T-helper 2 cell (primary cell): ENCODE measurements at places on chromosomes 2 and 18.

DNA sequence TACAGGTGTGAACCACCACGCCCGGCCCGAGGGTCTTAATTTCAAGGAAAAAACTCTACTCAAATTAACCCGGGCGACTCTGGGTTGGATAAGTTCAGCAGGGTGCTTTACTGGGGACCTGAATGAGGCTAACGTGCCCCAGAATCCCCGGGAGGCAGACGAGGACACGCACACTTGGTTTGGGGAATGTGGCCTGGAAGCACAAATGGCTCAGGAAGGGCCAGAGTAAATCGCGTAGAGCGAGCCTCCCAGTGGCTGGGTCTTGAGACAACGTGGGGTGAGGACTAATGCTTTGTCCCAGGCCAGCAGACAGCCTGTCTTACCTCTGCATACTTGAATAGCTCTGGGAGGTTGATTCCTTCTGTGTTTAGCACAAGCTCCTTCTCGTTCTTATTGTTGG is 75.8 kb downstream of the POLR1A start:
- DNase-seq, result no peak

GRCh38 chr18:59061914-59062642 is 77.6 kb upstream of the SEC11C start:
- no peak for DNase-seq

GRCh38 chr2:1670636-1671035 is 73.7 kb downstream of the PXDN start:
- DNase-seq, result no peak

GRCh38 chr2:220915092-220915623 is 656.9 kb downstream of the EPHA4 start:
- DNase-seq, result no peak

DNA sequence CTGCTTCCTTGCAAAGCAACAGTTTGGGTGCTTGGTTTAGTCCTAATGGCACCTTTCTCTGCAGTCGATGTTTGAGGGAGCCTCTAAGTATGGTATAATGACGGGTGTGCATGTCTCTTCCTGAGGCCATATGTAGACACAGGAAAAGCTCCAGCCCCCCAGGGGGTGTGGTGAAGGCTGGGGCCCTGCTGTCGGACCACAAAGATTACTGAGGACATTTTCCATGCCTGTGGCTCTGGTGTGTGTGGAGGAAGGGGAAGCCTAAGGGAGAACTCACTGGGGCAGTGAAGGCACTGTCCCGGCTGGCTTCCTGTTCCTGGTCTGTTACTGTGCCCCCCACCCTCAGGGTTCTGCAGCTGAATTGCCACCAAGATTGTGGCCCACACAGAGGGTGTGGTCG is 187.1 kb downstream of the FHOD3 start:
- no peak for DNase-seq

DNA sequence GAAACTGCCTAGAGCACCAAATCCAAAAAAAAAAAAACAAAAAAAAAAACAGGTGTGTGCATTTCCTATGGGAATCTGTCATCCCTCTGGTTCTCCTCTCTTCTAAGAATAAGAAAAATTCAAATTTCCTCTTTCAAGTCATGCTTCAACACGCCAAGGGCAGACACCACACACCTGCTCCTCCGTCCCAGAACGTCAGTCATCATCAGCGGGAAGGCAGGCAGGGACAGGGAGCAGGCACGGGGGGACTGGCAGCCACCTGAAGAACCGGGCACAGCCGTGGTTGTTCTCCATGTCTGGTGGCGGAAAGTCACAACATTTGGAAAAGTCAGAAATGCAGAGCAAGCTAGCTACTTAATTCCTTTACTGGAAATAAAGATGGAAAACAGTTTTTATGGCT is 214.8 kb downstream of the IKZF2 start:
- no peak for DNase-seq

GRCh38 chr2:138238908-138239307 is 262.7 kb upstream of the SPOPL start:
- DNase-seq, result no peak

GRCh38 chr2:119174993-119175347 is 16.4 kb upstream of the C1QL2 start:
- no peak for DNase-seq

DNA sequence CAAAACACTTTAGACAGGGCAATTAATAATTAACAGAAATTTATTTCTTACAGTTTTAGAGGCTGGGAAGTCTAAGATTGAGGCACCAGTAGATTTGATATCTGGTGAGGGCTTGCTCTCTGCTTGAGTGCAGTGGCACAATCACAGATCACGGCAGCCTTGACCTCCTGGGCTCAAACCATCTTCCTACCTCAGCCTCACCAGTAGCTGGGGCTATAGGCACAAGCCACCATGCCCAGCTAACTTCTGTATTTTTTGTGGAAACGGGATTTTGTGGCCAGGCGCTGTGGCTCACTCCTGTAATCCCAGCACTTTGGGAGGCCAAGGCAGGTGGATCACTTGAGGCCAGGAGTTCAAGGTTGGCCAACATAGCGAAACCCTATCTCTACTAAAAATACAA is 29.0 kb upstream of the ACVR1 start:
- no peak for DNase-seq

GRCh38 chr2:233989221-233989858 is 61.2 kb upstream of the SPP2 start:
- no peak for DNase-seq

- peak; percentile 65 for DNase-seq
Measured at GRCh38 chr2:126413079-126413478, 242.9 kb upstream of the GYPC start.

- DNase-seq, result no peak
Measured at GRCh38 chr18:3321133-3321812, 59.3 kb downstream of the MYL12B start.

GRCh38 chr2:33208400-33208799 is 261.6 kb downstream of the LTBP1 start:
- no peak for DNase-seq

- DNase-seq, result no peak
Measured at GRCh38 chr2:195495351-195495750, 161.7 kb upstream of the SLC39A10 start.

GRCh38 chr2:8418721-8419120 is 263.1 kb upstream of the ID2 start:
- no peak for DNase-seq

DNA sequence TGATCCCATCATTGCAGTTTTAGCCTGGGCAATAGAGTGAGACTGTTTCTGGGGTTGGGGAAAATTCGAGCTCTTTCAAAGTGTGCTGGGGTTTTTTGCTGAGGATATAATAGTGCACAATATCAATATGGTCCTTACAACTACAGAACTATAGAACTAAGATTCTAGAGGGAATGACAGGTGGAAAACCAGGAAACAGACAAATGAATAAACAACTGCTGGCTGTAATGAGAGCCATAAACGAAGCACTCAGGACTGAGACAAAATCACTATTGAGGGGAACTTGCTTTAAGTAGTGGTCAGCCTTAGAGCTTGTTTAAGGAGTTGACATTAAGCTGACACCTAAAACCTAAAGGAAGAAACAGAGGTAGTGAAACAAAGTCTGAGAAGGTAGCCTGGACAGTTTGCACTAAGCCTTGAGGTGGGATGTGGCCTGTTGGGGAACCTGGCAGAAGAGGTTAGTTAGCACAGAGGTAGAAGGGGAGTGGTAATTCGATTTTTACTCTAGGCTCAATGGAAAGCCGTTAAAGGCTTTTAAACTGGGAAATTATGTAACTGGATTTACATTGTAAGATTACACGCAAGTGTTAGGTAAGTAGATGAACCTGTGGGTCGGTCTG is 33.8 kb downstream of the LCLAT1 start:
- no peak for DNase-seq

DNA sequence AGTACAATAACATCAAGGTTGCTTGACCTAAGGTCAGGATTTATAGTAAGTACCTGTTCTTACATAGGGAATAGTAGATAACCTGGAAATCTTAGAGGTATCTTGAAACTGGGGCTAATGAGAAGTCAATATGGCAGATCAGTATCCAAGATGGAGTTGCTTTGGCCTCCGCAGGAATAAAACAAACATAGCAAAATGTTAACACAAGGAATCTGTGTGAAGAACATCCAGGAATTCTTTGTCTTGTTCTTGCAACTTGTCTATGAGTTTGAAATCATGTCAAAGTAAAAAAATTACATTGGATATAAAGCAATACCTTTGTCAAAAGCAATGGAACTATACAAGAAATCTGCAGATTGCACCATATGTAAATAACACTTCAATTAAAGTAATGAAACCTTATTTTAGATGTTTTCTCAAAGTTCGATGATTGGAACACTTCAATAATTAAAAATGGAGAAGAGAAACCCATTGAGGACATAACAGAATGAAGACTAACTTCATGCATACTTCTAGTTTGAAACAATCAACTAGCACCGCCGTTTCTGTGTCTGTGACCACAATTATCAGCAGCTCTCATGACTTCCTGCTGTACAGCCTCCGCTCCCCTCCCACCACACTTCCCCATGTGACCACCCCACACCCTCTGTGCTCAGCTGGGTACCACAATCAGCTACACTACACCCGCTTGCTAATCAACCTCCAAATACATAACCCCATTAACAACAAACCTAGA is 27.6 kb downstream of the C2orf76 start:
- no peak for DNase-seq

DNA sequence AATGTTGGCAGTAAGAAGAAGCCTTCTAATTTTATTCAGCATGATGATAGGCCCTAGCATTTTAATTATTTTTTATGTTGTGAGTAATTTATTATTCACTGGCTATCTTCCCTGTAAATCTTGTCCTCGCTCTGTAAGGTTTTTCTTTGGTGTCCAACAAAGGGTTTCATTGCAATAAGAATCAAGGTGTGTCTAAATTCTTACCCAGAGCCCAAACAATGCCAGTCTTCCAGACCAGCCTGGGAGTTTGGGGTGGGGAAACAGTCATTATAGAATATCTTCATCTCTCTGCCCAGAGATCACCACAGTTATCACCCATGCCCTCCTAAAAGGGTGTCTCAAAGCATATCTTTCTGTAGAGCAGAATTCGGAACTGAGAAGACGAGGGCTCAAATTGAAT is at the start of gene DSG4:
Gene DSG4, plus strand, starts transcription at position 301 of the 400 bp plus-strand sequence. CDS start 135 bp downstream, outside the sequence.
- DNase-seq, result no peak

GRCh38 chr2:19351899-19352697 is 6.3 kb downstream of the OSR1 start:
- DNase-seq, result no peak

DNA sequence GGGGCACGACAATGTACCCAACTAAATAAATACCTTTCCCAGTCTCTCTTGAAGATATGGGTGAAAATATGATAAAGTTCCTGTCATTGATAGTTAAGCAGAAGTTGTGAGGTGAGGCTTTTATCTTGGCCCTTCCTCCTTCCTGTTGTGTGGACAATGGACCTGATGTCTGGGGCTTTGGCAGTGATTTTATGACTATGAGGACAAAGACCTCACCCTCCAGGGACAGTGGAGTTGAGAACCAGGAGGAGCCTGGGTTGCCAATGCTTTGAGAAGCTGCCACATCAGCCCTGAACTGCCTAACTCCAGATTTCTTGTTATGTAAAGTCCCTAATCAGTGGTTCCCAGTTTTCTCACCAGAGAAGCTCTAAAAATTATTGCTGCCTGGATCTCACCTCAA is 20.8 kb upstream of the MGAT4A start:
- DNase-seq, result no peak

GRCh38 chr2:164485541-164485940 is 135.7 kb downstream of the GRB14 start:
- DNase-seq, result no peak

GRCh38 chr2:157441072-157441454 is 2.8 kb downstream of the CYTIP start:
- DNase-seq, result no peak

GRCh38 chr18:7684966-7685365 is 117.8 kb downstream of the PTPRM start:
- no peak for DNase-seq

- DNase-seq, result no peak
Measured at GRCh38 chr2:238873381-238873801, 25.5 kb downstream of the TWIST2 start.

DNA sequence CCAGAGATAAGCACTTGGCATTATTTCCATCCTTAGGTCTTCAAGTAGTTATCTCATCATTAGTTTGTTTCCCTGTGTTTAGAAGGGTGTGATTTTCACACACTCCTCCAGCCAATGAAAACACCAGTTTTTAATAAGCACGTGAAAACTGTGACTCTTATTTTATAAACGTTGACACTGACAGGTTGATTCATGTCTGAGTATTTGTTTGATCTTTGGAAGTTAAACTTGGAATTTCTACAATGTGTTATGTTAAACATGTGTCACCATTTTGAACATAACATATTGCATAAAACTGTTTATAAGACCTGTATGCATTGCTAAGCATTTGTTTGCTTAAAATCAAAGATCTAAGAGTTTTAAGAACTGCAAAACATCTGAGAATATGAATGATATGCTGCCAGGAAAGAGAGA is 27.6 kb downstream of the SLC40A1 start:
- DNase-seq, result no peak

GRCh38 chr2:101899871-101900270 is 91.9 kb upstream of the IL1R2 start:
- DNase-seq, result no peak

DNA sequence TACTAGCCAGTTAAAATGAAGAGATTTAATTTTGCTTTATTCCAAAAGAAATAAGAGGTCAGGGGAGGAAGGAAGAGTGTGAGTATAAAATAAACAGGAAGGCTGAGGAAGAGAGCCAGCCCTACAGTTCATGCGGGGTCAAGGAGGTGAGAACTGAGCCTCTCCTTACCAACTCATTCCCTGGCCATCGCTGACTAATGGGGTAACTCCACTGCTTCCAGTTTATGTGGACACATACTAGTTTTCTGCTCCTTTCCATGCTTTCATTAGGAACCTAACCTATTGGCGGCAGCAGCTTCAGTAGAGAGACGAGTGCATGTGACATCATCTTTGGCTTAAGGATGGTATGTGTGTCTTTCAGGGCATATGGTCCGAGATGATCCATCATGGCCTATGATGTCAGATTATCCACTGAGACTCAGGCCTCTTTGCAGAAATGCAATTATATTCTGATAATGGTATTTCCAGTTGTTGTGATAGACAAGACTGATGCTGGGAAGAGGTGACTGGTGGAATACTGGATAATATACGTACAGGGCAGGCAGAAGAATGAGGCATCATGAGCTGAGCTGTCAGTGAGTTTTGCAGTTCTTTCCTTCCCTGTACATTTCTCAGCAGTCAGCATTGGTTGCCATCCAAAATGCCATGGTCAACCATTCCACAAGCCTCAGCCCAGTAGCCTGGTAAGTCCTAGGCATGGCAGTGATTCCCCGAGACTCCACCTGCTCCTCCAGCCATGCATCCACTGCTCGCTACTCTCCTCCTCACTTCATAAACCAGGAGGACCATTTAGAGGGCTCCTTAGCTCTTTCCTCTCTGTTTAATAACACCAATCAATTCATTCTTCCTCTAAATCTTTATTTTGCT is 184.6 kb upstream of the OSR1 start:
- no peak for DNase-seq

DNA sequence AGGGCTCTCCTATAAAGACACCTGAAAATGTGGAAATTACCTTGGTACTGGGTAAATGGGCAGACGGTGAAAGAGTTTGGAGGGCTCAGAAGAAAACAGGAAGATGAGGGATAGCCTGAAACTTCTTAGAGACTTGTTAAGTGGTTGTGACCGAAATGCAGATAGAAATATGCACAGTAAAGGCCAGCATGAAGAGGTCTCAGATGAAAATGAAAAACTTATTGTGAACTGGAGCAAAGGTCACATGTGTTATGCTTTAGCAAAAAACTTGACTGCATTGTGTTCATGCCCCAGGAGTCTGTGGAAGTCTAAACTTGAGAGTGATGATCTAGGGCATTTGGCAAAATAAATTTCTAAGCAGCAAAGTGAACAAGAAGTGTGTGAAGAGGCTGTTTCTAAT is 137.1 kb downstream of the CBLN2 start:
- no peak for DNase-seq

- DNase-seq, result no peak
Measured at GRCh38 chr2:149908726-149909683, 321.4 kb upstream of the MMADHC start.

GRCh38 chr2:98538280-98539041 is 69.9 kb downstream of the COA5 start:
- DNase-seq, result peak; percentile 47
